ENCODE measurements at places on chromosomes 6 and 20.

DNA sequence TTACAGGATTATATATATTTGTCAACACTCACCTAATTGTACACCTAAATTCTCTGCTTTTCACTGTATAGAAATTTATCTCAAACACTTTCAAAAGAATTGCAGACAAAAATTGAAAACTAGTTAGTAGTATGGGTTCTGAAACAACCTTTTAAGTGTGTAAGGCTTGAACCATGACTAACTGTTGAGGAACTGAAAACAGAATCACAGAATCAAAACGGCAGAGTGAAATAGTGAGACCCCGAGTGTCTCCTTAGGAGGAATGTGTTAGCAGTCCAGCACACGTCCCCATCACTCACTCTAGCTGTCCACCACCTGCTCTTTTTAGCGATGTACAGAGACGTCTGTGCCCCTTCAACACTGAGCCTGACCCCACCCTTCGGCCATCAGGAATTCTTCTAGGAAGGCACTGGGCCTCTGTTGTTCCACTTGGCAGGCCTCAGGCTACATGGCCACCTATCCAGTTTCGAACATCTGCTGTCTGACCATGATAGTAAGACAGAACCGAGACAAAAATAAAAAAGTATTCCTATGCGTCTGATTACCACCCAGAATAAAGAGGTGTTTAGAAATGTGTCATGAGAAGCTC lies 227.4 kb downstream of the C6orf118 start:
- no peak for DNase-seq

DNA sequence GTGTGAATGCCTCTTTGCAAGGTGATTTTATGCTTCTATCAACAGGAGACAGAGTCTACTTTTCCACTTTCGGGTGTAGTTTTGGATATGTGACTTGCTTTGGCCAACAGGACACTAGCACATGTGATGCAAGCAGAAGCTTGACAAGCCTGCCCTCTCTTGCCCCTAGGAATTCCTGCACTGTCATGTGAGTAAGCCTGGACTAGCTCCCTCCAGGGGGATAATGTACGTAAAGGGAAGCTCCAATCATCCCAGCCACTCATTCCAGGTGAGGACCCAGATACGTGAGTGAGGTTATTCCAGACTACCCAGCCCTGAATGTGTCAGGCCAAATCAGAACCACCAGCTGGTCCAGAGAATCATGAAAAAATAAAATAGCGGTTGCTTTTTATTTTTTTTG lies 33.3 kb downstream of the BEND3 start:
- DNase-seq, result no peak

DNA sequence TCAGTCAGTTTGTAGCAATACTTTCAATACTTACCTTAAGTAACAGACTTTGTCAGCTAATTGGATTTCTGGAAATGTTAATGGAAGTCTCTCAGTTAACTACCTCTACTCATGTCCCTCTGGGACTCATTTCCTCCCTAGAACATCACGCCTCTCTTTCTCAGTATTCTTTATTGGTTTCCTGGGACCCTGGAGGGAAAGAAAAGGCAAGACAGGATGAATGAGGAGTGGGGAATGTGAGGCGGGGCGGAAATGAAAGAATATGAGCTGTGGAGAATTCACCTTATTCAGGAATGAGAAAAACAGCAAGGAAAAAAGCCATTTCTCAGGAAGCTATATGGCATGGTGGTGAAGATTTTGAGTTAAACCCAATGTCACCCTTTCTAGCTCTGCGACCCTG lies 62.7 kb downstream of the ANKS1A start:
- no peak for DNase-seq

DNA sequence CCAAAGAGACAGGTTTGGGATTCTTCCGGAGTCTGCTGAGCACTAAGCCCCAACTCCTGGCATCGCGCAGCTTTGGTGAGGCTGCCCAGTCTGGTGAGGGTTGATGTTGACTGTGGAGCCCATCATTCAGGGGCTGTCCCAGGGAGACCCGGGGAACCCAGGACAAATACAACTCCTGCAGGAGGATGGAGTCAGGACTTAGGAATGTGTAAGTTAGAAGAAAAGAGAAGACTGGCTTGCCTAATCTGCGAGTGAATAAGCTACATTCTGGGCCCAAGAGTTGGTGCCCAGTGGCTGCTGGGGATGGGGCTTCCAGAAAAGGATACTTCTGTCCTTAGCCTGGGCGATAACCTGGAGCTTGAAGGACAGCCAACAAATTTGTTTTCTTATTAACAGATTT lies 47.9 kb downstream of the STK35 start:
- no peak for DNase-seq

DNA sequence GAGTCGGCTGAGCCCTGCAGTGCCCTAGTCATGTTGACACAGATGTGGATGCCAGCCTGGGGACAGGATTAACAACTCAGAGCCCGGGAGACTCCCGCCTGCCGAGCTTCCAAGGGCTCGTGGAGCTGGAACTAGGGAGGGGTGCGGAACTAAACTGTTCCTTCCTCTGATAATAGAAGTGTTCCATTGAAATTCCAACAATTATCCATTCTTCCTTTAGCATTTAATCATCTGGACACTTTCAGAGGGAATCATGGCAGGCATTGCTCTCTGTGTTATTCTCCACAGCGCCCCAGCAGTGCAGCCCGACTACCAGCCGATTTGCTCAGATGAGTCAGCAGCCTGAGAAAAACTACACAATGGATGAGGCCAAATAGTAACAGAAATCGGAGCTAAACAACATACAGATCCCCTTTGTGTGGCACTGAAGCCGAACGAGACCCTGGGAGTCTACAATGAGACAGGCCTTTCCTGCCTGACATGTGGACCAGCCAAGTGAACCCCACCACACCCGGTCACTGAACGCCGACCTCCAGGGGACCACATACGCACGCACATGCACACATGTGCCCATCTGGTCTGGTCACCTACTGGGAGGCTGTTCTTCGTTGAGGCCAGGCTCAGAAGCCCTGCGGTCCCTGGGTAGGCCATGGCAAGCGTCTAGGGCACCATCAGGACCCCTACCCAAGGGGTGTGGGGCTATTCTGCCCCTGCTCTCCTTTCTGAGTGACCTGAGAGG lies 238.4 kb upstream of the AFDN start:
- no peak for DNase-seq

- DNase-seq, result peak; percentile 67
These were observed 93.2 kb downstream of the GMPR start for GRCh38 chr6:16331384-16332174.

DNA sequence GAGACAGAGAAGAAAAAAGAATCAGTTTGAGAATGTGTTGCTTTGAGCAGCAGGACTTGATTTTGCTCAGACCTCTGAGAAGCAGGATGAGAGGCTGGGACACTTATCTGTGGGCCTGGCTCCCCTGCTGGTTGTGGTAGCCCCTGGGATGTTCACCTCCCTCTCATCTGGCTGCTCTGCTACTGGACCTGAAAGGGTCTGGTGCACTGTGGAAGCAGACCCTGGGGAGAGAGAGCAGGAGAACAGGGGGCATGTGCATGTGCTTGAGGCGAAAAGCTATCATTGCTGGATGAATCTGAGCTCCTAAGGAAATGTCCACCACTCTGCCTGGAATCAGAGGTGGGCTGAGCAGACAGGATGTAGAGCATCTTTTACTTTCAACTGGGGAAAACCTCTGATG lies 161.1 kb downstream of the SCP2D1 start:
- DNase-seq, result no peak

- DNase-seq, result no peak
These were observed 75.1 kb downstream of the PPP1R3G start for GRCh38 chr6:5160206-5160605.

- no peak for DNase-seq
These were observed 16.5 kb upstream of the SNX3 start for GRCh38 chr6:108277295-108277694.

GRCh38 chr6:121627761-121628160 lies 192.3 kb downstream of the GJA1 start:
- no peak for DNase-seq

Measured in activated CD8-positive, alpha-beta memory T cell treated with anti-CD3 and anti-CD28 coated beads, Interleukin-2, amount 50 U/mL, for 4 hours (primary cell).